ENCODE measurements at places on chromosomes 16 and 17. TPM values are rescaled to one million over a fixed set of nuclear protein-coding genes. Genes with fewer than 3 reads are reported as not detected.

KRTAP4-3 gene
- total RNA-seq: not detected

KRTAP2-1 gene
- total RNA-seq: not detected

BCAR1 gene
- 71.7 TPM for total RNA-seq

GGT6 gene
- total RNA-seq: not detected

C16orf92 gene
- not detected for total RNA-seq

GPR179 gene
- 0.22 TPM for total RNA-seq

DNAH3 gene
- 0.36 TPM for total RNA-seq

TNFRSF13B gene
- not detected for total RNA-seq

CRYBA1 gene
- not detected for total RNA-seq

HOXB13 gene
- not detected for total RNA-seq

EFNB3 gene
- 0.53 TPM for total RNA-seq

OR3A3 gene
- total RNA-seq: not detected

NPIPA3 gene
- total RNA-seq: 9.0 TPM

KRT33B gene
- total RNA-seq: not detected

CCDC154 gene
- total RNA-seq: 3.3 TPM

ICAM2 gene
- total RNA-seq: 38.2 TPM

PRR15L gene
- total RNA-seq: not detected

TMEM98 gene
- total RNA-seq: 123 TPM

PARN gene
- 31.6 TPM for total RNA-seq

UNC13D gene
- 30.9 TPM for total RNA-seq

SOX8 gene
- total RNA-seq: 57.7 TPM

PSMB3 gene
- total RNA-seq: 84.8 TPM

MYO15B gene
- 336 TPM for total RNA-seq

GJC1 gene
- total RNA-seq: 7.9 TPM

KRTAP9-2 gene
- total RNA-seq: not detected

SPNS2 gene
- 31.6 TPM for total RNA-seq

PRSS27 gene
- 2.1 TPM for total RNA-seq

ACSM2A gene
- not detected for total RNA-seq

WNK4 gene
- 1.4 TPM for total RNA-seq

BRICD5 gene
- total RNA-seq: 9.9 TPM

TEKT5 gene
- not detected for total RNA-seq

Measured in sciatic nerve (tissue), 2 donors.